ENCODE measurements at places on chromosomes 3 and 15.

GRCh38 chr3:122799322-122799721 is 4.5 kb downstream of the SLC49A4 start:
- DNase-seq, result no peak

DNA sequence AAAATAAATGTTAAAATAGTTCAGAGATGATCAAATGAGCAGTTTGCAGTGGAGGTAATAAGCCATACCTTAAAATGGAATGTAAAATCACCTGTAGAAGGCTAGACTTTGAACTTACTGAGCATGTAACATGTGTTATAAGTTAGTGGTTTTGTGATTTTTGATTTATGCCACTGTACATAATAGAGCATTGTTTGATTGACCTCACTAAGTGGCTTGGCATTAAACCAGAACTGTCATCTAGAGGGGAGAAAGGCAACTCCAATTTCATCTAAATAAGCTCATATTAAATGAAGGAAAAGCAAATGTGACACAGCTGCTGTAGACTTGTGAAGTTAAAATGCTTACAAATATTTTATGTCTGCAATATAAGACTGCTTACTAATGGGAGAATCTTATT is 387.9 kb downstream of the ZIC1 start:
- DNase-seq, result peak; percentile 16

- DNase-seq, result no peak
These were observed 5.6 kb upstream of the MAGEF1 start for GRCh38 chr3:184717399-184717983.

DNA sequence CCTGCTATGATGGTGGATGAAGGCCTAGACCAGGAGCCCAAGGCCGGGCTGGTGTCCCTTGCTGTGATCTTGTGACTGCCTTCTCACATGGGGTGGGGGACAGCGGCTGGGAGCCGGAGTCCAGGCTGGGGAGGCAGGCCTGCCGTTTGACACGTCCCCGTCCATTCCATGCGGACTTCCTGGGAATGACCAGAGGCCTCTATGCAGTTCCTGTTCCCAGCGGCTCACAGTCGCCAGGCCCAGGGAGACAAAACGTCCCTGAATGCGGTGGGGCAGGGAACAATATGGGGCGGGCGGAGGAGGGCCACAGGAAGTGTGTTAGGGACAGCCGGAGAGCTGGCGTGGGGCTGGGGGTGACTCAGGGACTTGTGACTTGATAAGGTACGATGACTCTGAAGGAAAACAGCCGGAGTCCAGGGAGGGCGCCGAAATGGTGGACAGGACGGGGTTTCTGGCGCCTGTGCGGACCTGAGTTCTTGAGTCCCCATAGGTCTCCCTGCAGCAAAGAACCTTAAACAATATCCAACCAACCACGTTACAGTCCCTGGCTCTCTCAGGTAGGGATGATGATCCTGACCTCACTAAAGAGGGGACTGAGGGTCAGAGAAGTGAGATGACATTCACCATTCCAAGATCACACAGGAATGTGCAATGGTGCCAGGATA is 40.5 kb upstream of the SMAD6 start:
- DNase-seq, result no peak

DNA sequence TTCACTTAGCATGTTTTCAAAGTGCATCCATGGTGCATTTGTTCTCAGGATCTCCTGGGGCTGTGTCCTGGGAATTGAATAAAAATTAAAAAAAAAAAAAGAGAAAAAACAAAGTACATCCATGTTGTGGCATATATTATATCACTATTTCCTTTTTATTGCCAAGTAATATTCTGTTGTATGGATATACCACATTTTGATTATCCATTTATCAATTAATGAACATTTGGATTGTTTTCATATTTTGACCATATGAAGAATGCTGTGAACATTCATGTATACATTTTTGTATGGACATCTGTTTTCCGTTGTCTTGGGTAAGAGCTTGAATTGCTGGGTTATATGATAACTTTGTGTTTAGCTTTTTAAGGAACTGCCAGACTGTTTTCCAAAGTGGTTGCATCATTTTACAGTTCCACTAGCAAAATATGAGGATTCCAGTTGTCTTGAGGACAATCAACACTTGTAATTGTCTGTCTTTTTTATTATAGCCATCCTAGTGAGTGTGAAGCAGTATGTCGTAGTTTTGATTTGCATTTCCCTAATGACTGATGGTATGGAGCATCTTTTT is 44.5 kb downstream of the CTDSPL2 start:
- no peak for DNase-seq

All from right renal pelvis (tissue), 4 donors.